ENCODE measurements at places on chromosomes 2 and 18. TPM values are rescaled to one million over a fixed set of nuclear protein-coding genes. Genes with fewer than 3 reads are reported as not detected.

The FBLN7 gene
- polyA plus RNA-seq = 10.8 TPM

The FER1L5 gene
- 0.17 TPM for polyA plus RNA-seq

The SETBP1 gene
- polyA plus RNA-seq = 17.6 TPM

The ABCG5 gene
- 0.78 TPM for polyA plus RNA-seq

The MOGAT1 gene
- polyA plus RNA-seq = not detected

The ASXL3 gene
- 3.7 TPM for polyA plus RNA-seq

The CREG2 gene
- 5.3 TPM for polyA plus RNA-seq

The ZAP70 gene
- 4.8 TPM for polyA plus RNA-seq

The POTEC gene
- not detected for polyA plus RNA-seq

The NT5DC4 gene
- not detected for polyA plus RNA-seq

The UNC80 gene
- 4.3 TPM for polyA plus RNA-seq

The REEP1 gene
- 54.9 TPM for polyA plus RNA-seq

The NDUFAF7 gene
- 13.1 TPM for polyA plus RNA-seq

The EFEMP1 gene
- polyA plus RNA-seq = 32.8 TPM

The CYRIA gene
- 3.9 TPM for polyA plus RNA-seq

The POU3F3 gene
- not detected for polyA plus RNA-seq

The ALPI gene
- not detected for polyA plus RNA-seq

The PROM2 gene
- 0.37 TPM for polyA plus RNA-seq

The MAPK4 gene
- polyA plus RNA-seq = 7.8 TPM

The ATP6V1B1 gene
- polyA plus RNA-seq = 2.4 TPM

The IL36A gene
- polyA plus RNA-seq = not detected

The ERFE gene
- polyA plus RNA-seq = 8.9 TPM

The ADRA2B gene
- 3.2 TPM for polyA plus RNA-seq

The EMILIN1 gene
- 66.4 TPM for polyA plus RNA-seq

The SLC8A1 gene
- polyA plus RNA-seq = 8.3 TPM

The TSHZ1 gene
- 19.7 TPM for polyA plus RNA-seq

The SFTPB gene
- polyA plus RNA-seq = not detected

The CXCR1 gene
- polyA plus RNA-seq = not detected

The LCT gene
- not detected for polyA plus RNA-seq

The LPIN1 gene
- polyA plus RNA-seq = 16.0 TPM

The KCNJ3 gene
- 0.99 TPM for polyA plus RNA-seq

The DNAH6 gene
- polyA plus RNA-seq = 0.16 TPM

The GREB1L gene
- polyA plus RNA-seq = 4.1 TPM

The GRB14 gene
- 3.2 TPM for polyA plus RNA-seq

The PTPRN gene
- 0.65 TPM for polyA plus RNA-seq

The KIAA1328 gene
- polyA plus RNA-seq = 6.1 TPM

The TEKT4 gene
- polyA plus RNA-seq = not detected

The AQP12A gene
- polyA plus RNA-seq = 1.2 TPM

The ALK gene
- polyA plus RNA-seq = 0.12 TPM

The DTNA gene
- 70.6 TPM for polyA plus RNA-seq

The NCKAP5 gene
- 3.7 TPM for polyA plus RNA-seq

The VWC2L gene
- not detected for polyA plus RNA-seq

The LYG2 gene
- not detected for polyA plus RNA-seq
